ENCODE measurements at places on chromosomes 12 and 14.

DNA sequence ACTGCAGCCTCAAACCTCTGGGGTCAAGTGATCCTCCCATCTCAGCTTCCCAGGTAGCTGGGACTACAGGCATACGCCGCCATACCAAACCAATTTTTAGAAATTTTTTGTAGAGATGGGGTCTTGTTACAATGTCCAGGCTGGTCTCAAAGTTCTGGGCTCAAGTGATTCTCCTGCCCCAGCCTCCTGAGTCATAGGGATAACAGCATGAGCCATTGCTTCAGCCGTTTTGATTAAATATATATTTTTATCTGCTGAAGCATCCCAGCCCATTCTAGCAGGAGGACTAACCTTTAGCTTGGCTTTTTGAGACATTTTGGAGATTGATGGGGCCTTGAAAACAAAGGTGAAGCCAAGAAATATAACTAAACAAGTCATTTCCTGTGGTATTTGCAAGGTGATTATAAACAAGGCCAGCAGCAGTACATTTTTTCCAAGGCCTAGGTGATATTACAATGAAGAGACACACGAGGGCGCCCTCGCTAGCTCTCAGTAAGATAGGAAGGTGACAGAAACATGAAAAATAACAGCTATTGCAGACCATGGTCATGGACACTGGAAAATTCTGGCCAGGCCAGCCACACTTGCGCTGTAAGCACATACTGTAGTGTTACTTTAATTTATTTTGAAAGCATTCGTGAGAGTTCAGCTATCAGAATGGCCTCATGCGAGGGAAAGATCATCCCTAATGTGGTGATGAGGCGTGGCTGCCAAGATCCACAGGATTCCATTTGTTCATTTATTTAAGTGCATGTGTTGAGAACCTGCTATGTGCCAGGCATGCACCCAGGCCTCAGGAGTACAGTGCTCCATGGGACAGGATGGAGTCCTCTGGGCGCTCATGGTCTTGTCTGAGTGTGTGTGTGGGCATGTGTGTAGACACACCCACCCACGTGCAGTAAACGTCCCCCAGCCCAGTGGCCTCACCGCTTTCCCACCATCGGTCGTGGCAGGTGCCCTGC is 63.5 kb downstream of the DGLUCY start:
- DNase-seq: peak; percentile 69

GRCh38 chr12:63013302-63013701 is 78.4 kb upstream of the PPM1H start:
- DNase-seq: no peak

GRCh38 chr12:62194616-62195015 is 65.6 kb upstream of the USP15 start:
- DNase-seq: no peak

DNA sequence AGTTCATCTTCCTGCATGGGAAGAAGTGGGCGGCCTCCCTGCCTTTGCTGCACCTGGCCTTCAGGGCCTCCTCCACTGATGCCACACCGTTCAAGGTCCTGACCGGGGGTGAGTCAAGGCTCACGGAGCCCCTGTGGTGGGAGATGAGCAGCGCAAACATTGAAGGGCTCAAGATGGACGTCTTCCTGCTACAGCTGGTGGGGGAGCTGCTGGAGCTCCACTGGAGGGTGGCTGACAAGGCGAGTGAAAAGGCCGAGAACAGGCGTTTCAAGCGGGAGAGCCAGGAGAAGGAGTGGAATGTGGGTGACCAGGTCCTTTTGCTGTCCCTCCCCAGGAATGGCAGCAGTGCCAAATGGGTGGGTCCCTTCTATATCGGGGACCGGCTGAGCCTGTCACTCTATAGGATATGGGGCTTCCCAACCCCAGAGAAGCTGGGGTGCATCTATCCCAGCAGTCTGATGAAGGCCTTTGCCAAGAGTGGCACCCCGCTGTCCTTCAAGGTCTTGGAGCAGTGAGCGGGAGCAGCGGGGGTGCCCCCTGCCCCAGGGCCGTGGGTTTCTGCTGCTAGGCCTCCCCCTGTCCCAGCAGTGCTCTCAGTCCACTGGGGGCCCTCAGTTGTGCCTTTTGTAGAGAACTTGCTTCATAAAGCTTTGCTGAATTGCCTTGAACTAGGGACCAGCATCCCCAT is 12.4 kb downstream of the CBLN3 start:
- no peak for DNase-seq

DNA sequence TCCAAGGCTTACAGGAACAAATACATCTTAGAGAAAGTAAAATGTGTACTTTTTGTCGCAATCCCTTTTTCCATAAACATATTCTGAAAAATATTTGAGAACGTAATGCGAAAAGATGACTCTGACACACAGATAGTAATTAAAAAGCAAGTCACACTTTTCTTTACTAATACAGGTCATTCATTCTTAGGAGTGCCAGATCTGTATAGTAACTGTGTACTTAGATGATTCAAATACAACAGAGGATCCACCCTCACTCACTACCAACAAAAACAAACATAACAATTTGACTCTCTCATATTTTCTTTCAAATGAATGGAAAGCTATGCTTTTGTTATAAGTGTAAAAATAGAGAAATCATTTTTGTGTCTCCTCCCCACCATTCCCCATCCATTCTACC is 795.4 kb downstream of the SLC6A15 start:
- DNase-seq: no peak

DNA sequence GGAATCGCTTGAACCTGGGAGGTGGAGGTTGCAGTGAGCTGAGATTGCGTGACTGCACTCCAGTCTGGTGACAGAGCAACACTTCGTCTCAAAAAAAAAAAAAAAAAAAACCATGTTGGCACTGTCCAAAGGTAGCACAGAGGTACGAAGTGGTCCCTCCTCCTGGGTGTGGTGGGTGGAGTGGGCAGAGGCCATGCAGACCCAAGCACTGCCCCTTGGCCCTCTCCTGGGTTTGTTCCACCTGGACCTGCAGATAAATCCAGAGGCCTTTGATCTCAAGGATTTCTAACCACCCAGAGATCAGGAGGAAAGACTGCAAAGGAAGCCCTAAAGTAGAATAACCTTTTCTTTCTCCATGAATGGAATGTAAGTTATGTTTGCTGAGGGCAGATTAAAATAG is 8.7 kb upstream of the GALNT6 start:
- DNase-seq: no peak

GRCh38 chr12:27162229-27162537 is 79.8 kb upstream of the C12orf71 start:
- no peak for DNase-seq

GRCh38 chr14:59905188-59905587 is 14.8 kb upstream of the LRRC9 start:
- DNase-seq: no peak

DNA sequence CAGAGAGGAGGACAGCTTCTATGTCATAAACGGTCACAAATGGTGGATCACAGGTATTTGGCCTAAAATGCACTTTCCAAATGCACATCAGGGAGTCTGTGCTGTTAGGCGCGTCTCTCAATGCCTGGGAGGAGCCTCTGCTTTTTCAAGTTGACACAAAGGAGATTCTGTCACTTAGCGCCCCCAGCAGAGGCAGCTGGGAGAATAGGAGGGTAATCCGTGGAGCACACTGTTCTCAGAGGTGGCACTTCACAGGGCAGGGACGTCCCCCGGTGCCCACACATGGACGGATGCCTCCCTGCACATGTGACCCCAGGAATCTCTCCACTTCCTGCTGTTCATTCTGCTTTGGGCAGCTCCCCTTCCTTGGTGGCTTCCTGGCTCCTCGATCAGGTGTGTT is 19.4 kb upstream of the ALDH2 start:
- no peak for DNase-seq

DNA sequence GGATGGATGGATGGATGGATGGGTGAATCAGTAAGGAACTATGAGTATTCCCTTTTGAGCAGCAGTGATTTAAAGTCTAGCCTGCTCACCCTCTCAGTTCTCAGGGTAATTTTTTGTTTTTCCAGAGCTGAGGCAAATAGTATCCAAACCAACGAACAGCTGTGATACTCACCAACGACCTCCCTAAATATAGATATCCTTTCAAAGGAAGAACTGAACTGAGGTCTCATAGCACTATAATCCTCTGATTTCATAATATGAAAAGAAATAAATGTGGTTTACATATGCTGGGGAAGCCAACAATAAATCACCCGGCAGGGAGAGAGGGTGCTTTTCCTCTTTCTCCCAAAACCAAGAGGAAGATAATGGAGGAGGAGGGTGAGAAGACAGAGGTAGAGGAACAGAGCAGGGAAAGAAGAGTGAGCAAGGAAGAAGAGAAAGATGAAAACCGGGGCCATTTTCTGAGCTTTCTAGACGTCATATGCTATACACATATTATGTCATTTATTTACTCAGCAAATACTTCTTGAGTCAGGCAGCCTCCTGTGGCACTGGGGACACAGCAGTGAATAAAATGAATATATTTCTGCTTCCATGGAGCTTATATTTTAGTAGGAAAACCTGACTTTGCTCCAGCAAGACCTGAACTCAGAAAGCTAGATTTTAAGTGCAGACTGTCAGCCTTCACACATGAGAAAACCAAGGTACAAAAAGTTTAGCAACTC is 710.7 kb upstream of the TBX3 start:
- no peak for DNase-seq

DNA sequence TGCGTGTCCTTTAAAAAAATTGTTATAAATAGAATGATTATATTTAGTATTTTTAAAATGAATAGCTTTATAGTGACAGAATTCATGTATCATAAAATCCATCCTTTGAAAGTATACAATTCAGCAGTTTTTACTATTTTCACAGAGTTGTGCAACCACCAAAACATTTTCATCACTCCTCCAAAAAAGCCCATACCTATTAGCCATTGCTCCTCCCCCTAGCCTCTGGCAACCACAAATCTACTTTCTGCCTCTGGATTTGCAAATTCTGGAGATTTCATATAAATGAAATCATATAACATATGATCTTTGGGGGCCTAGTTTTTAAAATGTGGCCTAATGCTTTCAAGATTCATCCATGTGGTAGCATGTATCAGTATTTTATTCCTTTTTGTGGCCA is 117.9 kb upstream of the MED13L start:
- peak; percentile 58 for DNase-seq

GRCh38 chr12:93766796-93767523 is 89.8 kb downstream of the CRADD start:
- peak; percentile 89 for DNase-seq

- no peak for DNase-seq
Observed at GRCh38 chr12:64813723-64814122, 10.7 kb upstream of the TBC1D30 start.

DNA sequence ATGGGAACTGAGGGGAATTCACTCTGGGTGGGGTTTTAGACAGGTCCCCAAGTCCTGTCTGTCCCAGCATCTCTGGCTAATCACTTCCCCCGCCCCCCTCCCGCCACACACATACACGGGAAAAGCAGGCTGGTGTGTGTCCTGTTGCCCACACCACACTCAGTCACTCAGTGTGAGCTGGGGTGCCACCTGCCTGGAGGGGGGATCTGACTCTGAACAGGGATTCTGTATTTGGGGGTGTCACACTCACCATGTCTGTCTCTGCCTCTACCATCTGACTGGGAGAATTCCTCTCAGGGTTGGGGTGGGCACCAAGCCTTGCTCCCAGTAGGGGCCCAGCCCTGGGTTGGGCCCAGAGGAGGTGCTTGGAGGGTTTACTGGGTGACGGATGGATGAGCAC is 31.1 kb downstream of the SH2B3 start:
- no peak for DNase-seq

GRCh38 chr14:75435473-75435872 is 7.7 kb downstream of the JDP2 start:
- DNase-seq: no peak

GRCh38 chr12:15756822-15757221 is 32.4 kb downstream of the EPS8 start:
- no peak for DNase-seq

- DNase-seq: no peak
Observed at GRCh38 chr12:110721570-110721969, 21.1 kb downstream of the PPP1CC start.

DNA sequence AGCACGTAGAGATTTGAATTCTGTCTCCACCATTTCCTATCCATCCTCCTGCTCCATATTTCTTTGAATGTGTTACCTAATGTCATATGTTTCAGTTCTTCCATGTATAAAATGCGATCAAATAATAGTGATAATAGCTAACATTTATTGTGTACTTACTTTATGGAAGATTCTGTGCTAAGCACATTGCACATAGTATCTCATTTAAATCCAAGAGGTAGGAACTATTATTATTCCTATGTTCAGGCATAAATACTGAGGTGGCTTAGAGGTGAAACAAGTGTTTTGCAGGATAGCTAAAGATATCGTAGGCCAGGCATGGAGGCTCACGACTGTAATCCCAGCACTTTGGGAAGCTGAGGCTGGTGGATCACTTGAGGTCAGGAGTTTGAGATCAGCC is 17.5 kb upstream of the AICDA start:
- no peak for DNase-seq

DNA sequence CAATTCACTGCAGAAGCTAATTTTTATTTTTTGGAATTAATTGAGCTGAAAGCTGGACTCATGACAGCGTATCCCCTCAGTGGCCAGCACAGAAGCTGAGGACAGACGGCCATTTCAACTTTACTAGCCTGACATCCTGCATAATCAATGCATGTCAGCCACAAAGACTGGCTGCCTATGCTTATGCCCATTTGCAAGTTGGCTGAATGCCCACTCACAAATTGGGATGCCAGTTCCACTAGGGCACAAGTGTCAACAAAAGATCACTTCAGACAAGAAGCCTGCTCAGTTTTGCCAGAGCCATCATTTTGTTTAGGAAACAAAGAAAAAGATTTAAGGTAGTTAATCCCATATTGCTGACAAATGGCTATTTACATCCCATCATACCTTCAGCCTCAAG is 417.6 kb downstream of the NOVA1 start:
- no peak for DNase-seq
